ENCODE measurements at places on chromosomes 1 and 21.

- DNase-seq = no peak
These were observed 7.4 kb downstream of the LURAP1 start for GRCh38 chr1:46210561-46210960.

DNA sequence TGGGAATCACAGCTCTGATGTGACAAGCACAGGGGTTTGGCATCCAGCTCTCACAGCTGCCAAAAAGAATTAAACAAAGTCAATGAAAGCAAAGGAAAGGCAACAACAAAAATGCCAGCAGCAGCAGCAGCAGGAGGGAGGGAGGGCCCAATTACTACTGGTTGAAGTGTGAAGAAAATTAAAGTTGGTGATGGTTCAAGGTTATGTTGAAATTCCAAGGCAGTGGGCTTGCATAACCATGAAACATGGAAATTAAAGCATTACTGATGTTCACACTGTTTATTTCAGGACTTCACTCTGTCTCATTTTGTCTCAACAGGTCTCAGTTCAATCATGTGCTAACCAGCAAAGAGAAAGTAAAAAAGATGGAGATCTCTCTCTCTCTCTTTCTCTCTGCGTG is 220.3 kb upstream of the LYPLAL1 start:
- no peak for DNase-seq

DNA sequence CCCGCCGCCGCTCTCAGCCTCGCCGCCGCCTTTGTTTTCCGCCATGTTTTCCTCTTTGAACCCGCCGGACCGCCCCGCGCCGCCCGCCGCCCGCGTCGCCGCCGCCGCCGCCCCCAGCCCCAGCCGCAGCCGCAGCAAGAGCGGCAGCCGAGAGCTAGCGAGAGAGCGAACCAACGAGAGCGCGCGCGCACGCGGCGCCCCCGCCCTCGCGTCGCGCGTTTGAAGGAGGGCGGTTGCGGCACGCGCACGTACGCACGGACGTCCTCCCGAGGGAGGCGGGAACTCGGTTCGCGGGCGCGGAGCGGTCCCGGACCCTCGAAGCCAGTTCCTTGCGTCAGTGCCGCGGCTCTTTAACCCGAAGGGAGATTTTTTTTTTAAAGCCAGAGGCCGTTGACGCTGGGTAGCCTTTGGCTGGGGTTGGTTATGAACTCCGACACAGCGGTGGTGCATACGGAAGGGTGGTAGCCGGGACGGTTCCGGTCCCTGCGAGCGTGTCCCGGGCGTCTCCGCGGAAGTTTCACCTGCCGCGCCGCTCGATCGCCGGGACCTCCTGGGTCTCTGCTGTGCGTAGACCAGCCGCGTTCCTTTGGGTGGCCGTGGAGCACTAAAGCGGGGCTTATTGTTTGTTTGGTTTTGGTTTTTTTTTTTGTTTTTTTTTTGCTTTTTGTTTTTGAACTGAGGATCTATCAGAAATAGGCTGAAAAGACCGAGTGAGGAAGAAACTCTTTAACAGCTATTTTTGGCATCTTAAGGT is at the start of gene TRIM33:
Gene TRIM33 (minus strand): TSS at position 172 of the 754 bp plus-strand sequence. CDS start 127 bp downstream, at position 45.
- DNase-seq = peak; percentile 90

DNA sequence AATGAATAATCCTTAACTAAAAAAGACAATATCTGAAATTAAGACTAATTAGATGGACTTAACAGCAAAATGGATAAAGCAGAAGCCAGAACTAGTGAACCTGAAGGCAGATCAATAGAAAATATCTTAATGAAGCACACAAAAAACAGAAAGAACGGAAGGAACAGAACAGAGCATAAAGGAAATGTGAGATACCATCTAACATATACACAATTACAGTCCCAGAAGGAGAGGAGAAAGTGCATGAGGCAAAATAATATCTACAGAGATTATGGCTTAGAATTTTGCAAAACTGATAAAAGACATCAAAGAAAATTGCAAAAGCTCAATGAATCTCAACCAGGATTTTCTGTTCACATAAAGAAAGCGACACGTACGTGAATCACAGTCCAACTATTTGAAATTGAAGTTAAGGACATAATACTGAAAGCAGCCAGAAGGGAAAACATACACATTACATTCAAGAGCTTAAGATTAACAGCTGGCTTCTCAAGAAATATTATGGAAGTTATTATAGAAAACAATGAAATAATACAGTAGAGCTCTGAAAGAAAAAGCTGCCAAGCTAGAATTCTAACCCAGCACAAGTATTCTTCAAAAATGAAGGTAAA is 182.0 kb downstream of the CDC42BPA start:
- no peak for DNase-seq

- DNase-seq = peak; percentile 6
These were observed 9.9 kb upstream of the COG2 start for GRCh38 chr1:230632273-230632873.

GRCh38 chr1:24874056-24874455 is 56.0 kb downstream of the RUNX3 start:
- no peak for DNase-seq

DNA sequence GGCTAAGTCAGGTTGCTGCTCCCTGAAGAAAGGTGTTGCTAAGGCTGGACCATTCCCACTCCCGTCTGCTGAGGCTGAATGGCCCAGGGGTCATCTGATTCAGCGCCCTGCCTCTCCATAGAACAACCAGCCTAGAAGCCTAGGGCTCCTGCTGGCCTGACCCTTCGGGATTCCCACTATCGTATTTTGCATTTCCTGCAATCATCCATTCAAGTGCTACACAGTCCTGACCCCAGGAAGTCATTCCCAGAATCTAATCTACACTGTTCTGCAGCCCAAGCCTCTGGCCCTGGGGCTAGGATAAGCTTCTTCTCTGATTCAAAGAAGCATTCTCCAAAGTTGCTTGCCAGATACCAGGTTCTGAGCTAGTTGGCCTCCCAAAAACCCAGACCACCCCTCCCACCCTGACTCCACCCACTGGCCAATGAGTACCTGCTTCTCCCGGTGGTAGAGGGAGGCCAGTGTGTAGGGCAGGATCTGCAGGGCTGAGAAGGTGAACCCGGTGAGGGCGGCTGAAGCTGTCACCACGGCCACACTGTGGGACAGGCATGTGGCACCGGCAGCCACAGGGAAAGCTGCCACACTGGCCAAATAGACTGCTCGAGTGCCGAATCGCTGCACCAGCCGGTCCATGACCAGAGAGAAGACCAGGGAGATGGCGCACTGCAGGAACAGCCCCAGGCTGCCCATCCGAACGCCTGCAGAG is 18.7 kb downstream of the SLC45A3 start:
- no peak for DNase-seq

- no peak for DNase-seq
These were observed 1.3 kb upstream of the ENAH start for GRCh38 chr1:225654277-225654597.

DNA sequence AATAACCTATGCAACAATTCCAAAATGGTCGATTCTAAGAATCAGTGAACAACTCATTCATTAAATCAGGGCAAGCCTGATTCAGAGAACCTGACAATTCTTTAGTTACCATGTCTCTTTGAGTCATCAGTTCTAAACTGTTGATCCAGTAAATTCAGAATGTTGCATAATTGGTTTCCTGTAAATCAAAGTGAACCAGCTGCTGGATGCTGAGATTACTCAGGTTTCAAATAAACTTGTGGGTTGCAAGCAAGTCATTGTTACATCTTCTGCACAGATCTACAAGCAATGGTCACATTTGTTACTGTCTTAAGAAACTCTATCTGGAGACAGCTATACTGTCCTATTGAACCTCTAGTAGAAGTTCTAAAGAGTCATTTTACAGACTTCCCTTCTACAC is 16.5 kb downstream of the PLA2G2D start:
- DNase-seq = no peak

- DNase-seq = no peak
These were observed 184.2 kb downstream of the SLC44A5 start for GRCh38 chr1:75426688-75427087.

DNA sequence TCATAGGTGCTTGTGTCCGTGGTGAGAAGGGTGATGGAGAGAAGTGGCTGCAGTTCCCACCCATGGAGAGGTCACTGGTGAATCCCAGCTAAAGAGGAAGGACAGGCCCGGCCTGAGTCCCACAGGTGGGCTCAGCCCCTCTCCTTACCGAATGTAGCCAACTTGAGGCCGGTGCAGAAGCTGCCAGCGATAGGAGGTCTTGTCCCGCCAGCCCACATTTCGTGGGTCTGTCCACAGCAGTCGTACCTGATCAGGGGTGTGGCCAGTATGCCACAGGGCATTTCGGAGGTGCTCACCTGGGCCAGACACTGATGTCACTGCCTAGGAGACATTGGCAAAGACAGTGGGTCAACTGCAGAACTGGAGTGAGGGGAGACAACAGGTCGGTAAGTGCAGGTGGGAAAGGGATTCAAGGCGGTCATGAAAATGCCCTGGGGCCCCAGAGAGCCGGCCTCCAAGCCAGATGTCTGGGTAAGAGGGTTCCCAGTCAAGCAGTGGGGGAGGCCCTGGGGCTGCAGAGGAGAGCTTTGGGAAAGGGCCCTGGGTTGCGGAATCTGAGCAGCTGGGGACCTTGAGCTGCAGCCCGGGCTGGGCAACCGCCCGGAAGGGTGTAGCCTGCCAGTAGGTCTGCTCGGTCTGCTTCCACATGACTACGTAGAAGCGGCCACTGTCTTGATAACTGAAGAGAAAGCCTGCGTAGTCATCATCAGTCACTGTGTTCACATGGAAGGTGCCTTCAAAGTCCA is 10.6 kb downstream of the THBS3 start:
- DNase-seq = no peak

DNA sequence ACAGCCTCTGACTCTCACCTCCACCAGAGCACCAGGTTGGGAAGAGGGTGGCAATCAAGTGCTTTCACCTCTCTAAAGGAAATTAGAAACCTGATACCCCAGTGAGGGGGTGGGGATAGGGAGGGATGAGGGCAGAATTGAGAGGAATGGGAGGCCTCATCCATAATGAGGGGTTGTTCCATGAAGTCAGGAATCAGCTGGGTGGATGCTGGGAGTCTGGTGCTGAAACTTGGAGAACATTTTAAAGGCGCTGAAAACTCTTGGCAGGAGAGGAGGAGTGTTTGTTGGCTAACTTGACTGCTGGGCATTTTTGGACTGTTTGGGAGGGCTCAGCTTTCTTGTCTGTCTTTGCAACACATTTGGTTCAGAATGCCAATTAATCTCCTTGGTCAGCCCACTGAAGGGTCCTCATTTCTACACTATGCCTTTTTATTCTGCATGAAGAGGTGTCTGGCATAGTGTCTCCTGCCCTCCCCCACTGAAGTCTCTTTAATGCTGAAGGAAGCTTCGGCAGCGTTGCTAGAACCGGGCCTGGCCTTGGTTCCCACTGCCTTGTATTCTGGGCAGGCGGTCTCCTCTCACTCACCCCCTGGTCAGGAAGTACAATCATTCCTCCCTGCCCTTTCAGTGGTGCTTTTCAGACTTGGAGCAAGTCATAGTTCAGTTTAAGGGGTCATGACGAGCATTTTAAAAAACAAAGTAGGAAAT is 2.2 kb downstream of the PHGDH start:
- DNase-seq = no peak

GRCh38 chr1:178262120-178262500 is 168.2 kb downstream of the RASAL2 start:
- no peak for DNase-seq

GRCh38 chr1:40693425-40693824 is 1.9 kb downstream of the NFYC start:
- no peak for DNase-seq

GRCh38 chr1:21703318-21703963 is 34.3 kb upstream of the RAP1GAP start:
- no peak for DNase-seq

DNA sequence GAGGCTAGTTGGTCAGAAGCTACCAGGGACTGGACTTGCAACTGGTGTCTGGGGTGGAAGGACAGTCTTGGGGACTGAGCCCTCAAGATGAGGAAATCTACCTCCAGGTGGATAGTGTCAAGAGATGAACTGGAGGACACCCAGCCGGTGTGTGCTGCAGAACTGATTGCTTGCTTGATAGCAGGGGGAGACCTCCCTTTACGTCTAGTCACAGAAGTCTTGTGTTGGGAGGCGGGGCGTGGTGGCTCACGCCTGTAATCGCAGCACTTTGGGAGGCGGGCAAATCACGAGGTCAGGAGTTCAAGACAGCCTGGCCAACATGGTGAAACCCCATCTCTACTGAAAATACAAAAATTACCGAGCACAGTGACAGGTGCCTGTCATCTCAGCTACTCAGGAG is 4.9 kb downstream of the RCC2 start:
- DNase-seq = no peak

GRCh38 chr1:53934170-53934765 is 11.2 kb downstream of the IFT25 start:
- no peak for DNase-seq

DNA sequence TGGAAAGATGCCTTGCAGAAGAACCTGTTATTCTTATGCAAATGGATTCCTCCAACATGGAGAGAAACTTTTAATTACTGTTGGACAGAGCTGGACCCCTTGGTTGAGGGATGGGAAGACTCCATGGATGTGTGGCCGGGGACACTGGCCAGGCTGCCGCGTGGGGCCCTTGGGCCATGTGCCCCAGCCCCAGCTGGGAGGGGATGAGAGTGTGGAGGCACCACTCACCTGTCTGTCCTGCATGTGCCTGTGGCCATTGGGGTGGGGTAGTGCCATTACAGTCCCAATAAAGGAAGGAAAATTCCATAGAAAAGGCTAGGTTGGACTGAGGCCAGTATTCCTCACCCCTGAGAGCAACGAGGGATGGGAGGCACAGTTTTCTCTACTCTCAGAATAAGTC is 564.5 kb upstream of the PTBP2 start:
- no peak for DNase-seq

GRCh38 chr1:184608581-184608980 is 146.1 kb downstream of the EDEM3 start:
- DNase-seq = no peak

DNA sequence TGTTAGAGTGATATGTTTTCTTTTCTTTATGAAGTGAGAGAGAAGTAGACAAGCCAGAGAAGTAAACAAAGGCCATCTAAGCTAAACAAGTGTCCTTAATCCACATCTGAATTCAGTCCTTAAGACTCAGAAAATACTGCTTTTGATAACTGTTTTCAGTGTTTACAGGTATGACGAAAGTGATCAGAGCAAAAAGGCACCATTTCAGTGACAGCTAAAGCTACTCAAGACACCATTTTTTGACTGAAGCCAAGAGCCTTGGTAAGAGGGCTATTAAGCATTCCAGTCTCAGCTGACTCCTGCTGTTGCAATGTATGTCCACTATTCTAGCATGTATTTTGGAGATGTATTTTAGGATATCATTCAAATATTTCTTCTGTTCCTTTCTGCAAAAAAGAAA is 4.1 kb downstream of the KMO start:
- no peak for DNase-seq

DNA sequence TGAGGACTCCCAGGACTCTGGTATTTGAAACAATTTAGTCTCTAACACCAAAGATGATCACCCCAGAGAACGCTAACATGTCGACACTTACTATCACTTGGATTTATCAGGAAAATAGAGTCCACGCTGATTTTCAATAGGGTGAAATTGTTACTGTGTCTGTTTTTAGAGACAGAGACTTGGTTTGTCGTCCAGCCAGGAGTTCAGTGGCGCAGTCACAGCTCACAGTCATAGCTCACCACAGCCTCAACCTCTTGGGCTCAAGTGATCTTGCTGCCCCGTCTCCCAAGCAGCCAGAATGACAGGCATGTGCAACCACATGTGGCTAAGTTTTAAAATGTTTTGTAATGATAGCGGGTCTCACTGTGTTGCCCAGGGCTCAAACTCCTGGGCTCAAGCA is 5.3 kb downstream of the SSU72 start:
- no peak for DNase-seq

- no peak for DNase-seq
These were observed 4.3 kb upstream of the FUCA1 start for GRCh38 chr1:23872421-23872820.

GRCh38 chr1:118204648-118205047 is 19.6 kb upstream of the SPAG17 start:
- no peak for DNase-seq

Measured in stimulated activated CD4-positive, alpha-beta T cell treated with anti-CD3 and anti-CD28 coated beads, Interleukin-1b, Interleukin-23, amount 100 ng/mL, for 48 hours (primary cell).